Gastroesophageal sphincter (tissue), 4 donors: ENCODE measurements at places on chromosomes 16 and 17.

DNA sequence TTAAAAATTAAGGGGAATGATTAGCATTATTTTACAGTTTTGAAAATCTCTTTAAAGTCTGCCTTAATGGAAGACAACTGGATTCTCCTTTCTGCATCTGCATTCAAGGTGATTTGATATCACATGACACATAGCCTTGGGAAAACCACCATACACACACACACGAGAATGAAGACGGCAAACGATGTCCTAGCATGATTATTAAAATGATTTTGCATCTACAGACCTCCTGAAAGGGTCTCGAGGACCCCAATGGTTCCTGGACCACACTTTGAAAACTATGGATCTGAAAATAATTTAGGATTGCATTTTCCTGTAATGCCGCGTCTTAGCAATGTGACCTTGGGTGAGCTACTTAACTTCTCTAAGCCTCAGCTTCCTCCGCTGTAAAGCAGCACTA is 11.8 kb upstream of the CHST4 start:
- no peak for ATAC-seq

- ATAC-seq = no peak
Observed at GRCh38 chr17:2647957-2648356, 54.5 kb downstream of the PAFAH1B1 start.

GRCh38 chr16:2586241-2586640 is 48.4 kb downstream of the PDPK1 start:
- ATAC-seq = no peak

- no peak for ATAC-seq
Observed at GRCh38 chr16:81429045-81429521, 15.5 kb upstream of the CMIP start.

- ATAC-seq = peak; percentile 40
Observed at GRCh38 chr17:65099941-65100315, 37.2 kb upstream of the RGS9 start.

GRCh38 chr16:31487720-31488467 is 5.0 kb downstream of the SLC5A2 start:
- ATAC-seq = peak; percentile 68

- peak; percentile 24 for ATAC-seq
Observed at GRCh38 chr17:57915985-57916757, 39.0 kb downstream of the CUEDC1 start.

- no peak for ATAC-seq
Observed at GRCh38 chr17:6498901-6499540, 54.8 kb downstream of the PIMREG start.

GRCh38 chr17:30554839-30555751 is 77.9 kb downstream of the GOSR1 start:
- ATAC-seq = no peak

DNA sequence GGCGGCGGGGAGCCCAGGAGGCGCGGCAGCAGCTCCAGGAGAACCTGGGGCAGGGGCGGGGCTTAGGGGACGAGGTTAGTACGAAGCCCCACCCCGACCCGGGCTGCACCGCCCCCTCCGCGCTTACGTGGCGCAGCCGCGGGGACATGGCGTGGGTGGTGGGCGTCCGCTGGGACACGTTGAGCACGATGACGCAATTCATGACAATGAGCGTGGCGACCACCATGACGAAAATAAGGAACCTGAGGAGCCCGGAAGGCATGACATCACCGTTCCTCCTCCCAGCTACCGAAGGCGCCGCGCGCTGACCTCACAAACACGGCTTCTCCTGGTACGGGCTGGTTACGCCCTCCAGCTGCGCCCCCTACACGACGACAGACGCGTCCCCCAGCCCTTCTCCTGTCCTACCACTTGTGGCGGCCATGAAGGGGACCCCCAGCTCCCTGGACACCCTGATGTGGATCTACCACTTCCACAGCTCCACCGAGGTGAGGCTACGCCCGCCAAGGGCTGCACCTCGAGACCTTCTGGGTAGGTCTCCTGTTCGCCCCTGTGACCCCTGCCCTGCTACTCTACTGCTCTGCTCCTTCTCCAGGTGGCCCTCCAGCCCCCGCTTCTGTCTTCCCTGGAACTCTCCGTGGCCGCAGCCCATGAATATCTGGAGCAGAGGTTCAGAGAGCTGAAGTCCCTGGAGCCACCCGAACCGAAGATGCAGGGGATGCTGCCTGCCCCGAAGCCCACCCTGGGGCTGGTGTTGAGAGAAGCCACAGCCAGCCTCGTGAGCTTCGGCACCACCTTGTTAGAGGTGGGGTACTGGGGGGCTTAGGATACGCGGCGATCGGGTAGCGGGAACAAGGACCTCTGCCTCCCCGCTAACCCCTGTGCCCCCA is at the start of gene C17orf107:
Gene C17orf107 (plus strand): TSS at position 196 of the 890 bp plus-strand sequence. CDS start 227 bp downstream, at position 423.
- peak; percentile 79 for ATAC-seq

- ATAC-seq = no peak
Observed at GRCh38 chr17:32549559-32549958, 62.8 kb downstream of the CDK5R1 start.

DNA sequence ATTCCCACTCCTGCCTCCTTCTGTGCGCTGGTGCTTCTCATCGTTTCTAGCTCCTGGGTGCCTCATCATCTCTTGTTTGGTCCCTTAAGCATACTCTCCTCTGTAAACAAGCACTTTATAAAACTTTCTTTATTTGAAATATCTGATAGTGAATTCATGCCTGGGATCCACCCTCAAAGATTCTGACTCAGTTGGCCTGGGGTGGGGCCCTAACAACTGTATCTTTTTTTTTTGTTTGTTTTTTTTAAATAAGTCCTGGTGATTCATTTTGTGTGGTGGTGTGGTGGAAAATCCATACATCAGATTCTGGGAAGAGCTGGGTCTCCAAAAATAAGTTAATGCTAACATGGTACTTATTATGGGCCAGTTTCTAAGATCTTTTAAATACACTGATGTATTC is 678.3 kb downstream of the TOX3 start:
- no peak for ATAC-seq

DNA sequence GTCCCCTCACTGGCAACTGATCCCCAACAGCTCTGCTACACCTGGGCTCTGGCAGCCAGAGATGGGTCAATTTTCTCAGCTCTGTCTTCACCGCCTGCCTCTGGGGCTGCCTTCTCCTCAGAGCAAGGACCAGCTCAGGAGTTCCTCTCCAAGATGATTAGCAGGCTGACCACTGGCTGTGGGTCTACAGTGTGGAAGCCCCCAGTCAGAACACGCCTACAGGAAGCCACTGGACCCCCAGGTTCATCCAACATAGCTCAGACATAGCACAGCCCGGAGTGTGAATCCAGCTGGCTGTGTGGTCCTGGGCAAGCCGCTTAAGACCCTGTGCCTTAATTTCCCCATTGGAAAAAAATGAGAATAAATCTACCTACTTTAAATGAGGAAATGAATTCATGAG is 4.9 kb downstream of the DOK4 start:
- no peak for ATAC-seq

GRCh38 chr17:43779145-43780125 is 658 bp upstream of the DUSP3 start:
- ATAC-seq = peak; percentile 32
